Right forelimb (tissue), 1 donor: ENCODE measurements at places on chromosomes 3 and 15.

GRCh38 chr3:164465172-164465571 lies 613.1 kb downstream of the SI start:
- no peak for DNase-seq

DNA sequence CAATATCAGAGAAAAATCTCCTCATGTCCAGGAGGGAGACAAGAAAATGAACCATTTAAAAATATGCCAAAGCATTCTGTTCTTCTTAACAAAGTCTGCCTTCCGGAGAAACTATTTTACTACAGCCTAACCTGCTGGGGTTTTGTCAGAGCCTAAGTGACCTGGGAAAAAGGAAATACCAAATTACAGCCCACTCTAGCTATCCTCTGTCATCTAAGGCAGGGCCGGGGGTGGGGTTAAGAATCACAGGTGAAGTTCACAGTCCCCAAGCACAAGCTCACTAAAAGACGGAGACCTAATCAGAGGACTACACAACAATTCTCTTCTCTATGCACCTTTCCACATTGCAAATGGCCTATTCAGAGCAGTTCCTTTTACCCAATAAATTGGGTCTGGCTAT lies 116.6 kb downstream of the TRIM42 start:
- DNase-seq = no peak

DNA sequence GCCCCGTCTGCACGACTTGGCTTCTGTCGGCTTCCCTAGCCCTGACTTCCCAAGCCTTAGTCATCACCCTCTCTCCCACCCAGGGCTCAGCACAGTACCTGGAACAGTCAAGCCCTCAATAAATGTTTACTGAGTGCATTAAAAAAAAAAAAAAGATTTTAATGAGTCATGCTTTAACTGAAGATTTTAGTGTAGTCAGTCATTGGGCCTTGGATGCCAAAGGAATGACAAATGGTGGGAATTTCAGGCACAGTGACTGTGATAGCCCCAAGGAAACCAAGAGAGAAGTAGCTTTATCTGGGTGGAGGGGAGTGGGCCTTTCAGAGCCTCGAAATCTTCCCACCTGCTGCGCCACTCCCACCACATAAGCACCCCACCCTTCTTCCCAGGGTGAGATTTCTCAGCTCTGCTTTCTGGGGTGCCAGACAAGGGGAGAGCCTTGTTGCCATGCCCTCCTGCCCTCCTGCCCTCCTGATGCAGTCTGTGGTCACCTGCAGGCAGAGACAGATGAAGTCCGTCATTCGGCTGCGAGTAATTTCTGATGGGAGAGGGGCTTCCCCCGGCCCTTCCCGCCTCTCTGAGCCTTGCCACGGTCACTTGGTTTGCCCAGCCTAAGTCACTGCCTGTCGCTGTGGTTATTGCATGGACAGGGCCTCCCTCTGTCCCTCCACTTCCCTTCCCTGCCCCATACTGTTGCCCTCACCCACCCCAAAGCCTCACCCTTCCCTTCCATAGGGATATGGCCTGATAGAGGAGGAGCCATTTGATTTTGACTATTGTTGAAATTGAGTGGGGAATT lies 41.8 kb downstream of the SMAD3 start:
- no peak for DNase-seq

GRCh38 chr3:195445885-195446284 lies 3.1 kb upstream of the ACAP2 start:
- no peak for DNase-seq

DNA sequence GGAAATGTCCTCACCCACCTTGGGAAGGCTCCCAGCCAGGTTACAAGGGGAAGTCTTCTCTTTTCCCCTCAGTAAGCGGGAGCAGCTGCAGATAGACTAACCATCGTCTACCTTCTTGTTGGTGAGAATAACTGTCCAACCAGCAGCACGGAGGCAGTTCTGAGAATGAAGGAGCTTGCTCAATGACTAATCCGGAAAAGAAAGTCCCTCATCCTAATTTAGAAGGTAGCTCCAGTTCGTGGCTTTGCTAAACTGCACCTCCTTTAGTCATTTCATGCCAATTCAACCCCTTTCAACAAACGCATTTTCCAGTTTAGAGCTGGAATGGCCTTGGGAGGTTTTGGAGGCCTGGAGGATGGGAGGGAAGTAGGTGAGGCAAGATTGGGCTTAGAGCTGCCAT lies 527.4 kb upstream of the PROK2 start:
- no peak for DNase-seq

DNA sequence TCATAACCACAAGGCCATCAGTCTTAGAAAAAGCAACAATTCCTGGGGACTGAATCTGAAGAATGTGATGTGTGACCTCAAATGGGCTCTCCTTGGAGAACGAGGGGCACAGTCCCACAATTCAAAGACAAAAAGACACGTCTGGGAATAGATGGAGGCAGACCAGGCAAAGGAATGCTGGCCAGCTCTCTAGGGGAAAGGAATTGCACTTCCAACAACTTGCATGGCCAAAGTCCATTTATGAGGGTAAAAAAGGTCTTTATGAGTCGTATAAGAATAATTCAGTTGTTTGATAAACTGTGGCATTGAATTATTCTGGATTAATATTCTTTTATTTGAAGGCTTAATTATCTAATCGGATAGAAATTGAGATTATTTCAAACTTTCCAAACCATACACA lies 180.5 kb upstream of the FEZF2 start:
- no peak for DNase-seq

DNA sequence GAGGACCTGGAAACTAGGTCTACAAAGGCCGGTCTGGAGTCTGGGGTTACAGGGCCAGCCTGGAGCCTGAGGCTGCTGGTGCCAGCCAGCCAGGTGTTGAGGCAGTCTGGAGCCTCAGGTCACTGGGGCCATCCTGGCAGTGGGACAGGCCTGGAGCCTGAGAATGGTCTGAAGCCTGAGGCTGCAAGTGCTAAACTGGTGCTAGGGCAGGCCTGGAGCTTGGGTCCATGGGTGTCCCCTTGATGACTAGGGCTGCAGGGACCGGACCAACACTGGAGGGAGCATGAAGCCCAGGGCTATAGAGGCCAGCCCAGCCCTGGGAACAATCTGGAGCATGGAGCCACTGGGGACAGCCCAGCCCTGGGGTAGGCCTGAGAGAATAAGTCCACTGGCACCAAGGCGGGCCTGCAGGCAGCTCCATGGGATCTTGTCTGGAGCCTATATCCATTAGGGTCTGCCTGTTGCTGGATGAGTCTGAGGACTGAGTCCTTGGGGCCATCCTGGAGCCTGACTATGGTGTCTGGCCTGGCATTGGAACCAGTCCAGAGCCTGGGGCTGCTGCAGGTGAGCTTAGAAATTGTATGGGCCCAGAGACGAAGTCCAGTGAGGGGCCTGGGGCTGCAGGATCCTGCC lies 101.9 kb downstream of the GLDN start:
- no peak for DNase-seq

DNA sequence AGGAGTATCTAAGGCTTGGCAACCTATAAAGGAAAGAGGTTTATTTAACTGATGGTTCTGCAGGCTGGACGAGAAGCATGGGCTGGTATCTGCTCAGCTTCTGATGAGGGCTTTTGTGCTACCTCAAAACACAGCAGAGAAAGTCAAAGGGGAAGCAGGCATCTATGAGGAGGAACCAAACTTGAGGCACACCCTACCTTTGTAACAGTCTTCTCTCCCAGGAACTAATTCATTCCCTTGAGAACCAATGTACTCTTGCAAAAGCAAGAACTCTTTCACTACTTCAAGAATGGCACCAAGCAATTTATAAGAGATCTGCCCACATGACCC lies 109.0 kb downstream of the CGGBP1 start:
- no peak for DNase-seq

DNA sequence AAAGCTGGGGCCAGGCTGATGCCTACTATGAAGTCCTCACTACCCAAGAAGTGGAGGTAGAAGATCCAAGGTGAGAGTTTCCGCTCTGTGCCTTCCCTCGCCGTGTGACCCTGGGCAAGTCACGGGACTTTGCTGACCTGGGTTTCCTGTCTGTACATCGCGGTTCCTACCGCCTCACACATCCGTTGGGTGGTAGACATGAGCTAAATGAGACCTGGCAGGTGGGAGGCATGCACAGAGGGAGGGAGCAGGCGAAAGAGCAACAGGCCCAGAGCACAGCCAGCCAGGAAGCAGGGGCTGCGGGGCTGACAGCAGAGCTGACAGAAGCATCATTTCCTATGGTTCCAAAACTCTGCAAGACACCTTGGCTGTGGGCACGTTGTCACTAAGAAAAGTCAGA lies 157.3 kb upstream of the BHLHE40 start:
- DNase-seq = no peak

DNA sequence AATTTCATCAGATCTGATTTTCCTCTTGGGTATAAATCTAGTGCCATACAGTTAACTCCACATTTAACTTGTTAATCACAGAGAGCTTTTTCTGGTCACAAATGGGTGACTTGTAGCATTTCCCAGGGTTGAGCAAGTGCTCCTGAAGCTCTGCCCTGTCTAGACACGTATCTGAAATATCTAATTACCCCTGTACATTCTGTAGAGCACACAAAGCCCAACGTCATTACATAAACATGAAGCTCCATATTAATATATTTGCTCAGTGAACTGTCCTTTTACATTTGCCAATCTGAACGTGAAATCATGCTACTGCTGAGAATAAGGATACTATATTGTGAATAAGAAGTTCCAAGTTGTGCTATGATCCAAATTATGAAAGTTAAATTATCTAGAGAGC lies 49.0 kb downstream of the THBS1 start:
- DNase-seq = no peak

DNA sequence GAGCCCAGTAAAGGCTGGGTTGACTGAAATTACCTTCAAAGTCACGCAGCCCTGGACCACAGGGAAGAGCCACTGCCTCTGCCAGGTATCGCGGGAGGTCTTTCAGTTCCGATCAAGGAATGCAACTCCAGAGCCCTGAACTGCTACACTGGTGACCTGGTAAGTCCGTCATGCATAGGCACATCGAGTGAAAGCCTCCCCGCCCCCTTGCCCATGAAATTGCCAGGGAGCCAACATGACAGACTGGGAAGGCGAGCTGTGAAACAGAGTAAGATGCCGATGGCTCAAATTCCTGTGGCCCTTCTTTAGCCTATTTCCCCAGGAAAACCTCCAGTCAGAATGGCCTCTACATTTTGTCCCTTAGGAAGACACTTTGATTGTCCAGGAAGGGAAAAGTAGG lies 2.3 kb upstream of the GP5 start:
- DNase-seq = no peak

GRCh38 chr15:98725874-98726273 lies 77.5 kb downstream of the IGF1R start:
- no peak for DNase-seq

DNA sequence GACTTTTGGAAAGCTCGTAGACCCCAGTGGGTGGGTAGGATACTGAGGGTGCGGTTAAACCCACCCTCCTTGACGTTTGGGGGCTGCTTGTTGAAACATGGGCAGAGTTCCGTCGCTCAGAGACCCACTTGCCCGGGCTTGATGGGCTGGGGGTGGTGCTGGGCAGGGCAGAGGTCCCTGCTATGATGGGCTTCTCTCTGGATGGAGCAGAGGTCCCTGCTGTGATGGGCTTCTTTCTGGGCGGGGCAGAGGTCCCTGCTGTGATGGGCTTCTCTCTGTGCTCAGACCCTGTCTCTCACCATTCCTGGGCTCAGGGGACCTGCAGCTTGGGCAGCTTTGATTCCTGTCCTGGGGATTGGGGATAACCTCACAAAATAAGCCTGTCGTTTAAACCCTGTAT lies 45.2 kb downstream of the FBLN2 start:
- DNase-seq = no peak

DNA sequence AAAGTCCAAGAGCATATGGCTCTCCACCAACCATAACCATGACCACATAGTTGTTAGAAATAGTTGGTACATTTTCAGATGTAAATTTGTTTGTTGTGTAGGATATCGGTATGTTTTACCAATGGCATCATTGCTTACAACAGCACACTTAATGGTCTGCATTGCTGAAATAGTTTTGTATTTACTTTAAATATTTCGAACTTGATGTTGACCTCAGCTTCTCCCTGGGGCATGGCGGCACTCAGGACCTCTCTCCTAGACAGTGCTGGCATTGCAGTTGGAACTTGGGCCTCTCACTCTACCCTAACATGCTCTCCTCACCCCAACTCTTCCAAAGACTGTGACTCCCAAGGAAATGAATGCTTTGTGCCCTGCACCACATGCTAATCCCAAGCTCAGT lies 5.0 kb downstream of the SLC22A13 start:
- no peak for DNase-seq

GRCh38 chr3:33179132-33179531 lies 39.5 kb downstream of the SUSD5 start:
- no peak for DNase-seq

- no peak for DNase-seq
These were observed 270.0 kb upstream of the HES1 start for GRCh38 chr3:193865896-193866480.

GRCh38 chr3:166425900-166426611 lies 588.8 kb upstream of the BCHE start:
- DNase-seq = no peak

GRCh38 chr15:41231422-41232226 lies 556 bp downstream of the CHP1 start:
- DNase-seq = no peak

DNA sequence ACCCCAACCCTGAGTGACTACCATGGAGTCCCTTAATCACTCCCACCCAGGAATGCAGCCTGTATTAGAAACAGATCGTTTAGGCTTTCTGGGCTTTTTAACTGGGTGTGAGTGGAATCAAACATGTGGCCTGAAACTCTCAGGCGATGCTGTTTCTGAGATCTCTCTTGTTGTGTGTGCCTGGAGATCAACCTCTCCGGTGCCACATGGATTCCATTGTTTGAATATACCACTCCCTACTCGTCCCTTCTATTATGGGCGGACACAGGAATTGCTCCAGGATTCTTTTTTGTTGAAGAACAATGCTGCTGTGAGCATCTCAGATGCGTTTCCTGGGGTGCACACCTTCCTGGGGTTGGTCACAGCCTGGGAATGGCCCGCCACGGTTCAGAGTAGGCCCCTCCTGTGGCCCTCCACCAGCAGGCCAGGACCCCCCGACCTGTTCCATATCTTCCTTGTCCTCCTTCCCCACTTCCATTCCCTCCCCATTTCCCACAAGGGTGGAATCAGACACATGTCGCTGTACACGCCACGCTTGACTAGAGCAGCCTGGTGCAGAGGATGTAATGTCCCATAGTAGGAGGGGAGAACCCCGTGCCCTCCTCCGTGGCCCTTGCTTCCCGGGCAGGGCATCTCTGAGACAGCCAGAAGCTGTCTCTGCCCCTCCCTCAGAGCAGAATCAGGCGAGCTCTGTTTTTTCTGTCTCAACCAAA lies 36.4 kb upstream of the PRR23E start:
- DNase-seq = no peak

DNA sequence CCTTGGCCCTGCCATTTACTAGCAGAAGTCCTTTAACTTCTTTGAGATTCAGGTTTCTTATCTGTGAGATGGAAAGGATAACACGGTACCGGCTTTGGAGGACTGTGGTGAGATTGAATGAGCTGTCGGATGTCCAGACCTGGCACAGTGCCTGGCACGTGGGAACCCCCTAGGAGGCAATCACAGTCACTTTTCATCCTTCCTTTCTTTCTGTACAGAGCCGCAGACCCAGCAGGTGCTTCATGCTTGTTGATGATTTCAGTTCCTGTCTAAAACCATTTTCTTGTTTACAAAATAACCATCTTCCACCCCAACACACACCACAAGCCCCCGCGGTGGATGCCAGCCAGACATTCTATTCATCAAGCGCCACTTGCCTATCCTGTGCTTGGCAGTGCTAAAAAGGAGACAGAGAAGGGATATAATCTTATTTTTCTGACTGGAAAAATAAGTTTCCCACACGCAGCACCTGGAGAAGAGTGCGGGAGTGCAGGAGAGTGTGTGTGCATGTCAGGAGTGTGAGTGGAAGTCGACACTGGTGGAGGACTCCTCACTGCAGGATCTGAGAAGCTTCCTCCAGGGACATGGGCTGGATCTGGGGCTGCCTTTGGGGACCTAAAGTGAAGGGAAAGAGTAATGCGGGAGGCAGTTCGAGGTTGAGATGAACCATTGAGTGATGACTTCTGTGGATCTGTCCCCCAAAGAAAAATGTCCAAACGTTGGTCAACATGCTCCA lies 85.7 kb downstream of the ST6GAL1 start:
- DNase-seq = no peak
